ENCODE measurements at places on chromosomes 1 and 21.

- no peak for DNase-seq
Observed at GRCh38 chr1:8493916-8494540, 176.1 kb downstream of the SLC45A1 start.

DNA sequence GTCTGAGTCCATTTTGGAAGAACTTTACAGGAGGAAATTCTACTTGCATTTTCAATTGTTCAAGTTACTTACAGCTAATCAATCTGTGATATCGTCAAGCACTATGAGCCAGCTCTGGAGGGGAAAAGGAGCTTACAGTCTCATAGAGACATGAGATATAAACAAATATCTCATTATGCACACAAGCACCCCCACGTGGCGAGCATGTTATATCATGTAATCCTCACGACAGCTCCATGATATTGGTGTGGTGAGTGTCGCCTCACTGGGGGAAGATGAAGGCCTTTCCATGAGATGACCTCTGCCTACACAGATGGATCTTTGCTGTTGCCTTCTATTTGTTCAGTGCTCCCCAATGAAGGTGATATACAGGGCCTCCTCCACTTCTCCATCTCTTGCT lies 34.6 kb downstream of the TNR start:
- DNase-seq = no peak

- DNase-seq = no peak
Observed at GRCh38 chr1:172613294-172613693, 45.6 kb upstream of the FASLG start.

DNA sequence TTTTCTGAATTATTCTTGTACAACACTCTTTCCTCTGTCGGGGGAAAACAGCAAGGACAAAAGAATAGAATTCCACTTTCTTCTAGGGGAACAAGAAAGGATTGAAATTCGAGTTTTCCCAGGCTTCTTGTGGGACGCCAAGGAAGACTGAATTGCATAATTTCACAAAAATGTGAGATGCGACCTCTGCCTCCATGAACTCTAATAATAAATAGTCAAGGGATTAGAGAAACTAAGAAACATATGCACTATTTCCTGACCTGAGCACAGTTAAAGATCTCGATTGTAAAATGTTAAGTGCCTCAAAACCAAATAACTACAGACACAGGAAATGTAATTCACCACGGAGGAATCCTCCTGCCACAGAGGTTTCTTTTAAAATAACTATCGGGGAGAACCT lies 117.3 kb upstream of the MARK1 start:
- no peak for DNase-seq

GRCh38 chr1:8653878-8654277 lies 163.6 kb downstream of the RERE start:
- no peak for DNase-seq

GRCh38 chr1:201042779-201043461 lies 19.4 kb upstream of the KIF21B start:
- peak; percentile 24 for DNase-seq

DNA sequence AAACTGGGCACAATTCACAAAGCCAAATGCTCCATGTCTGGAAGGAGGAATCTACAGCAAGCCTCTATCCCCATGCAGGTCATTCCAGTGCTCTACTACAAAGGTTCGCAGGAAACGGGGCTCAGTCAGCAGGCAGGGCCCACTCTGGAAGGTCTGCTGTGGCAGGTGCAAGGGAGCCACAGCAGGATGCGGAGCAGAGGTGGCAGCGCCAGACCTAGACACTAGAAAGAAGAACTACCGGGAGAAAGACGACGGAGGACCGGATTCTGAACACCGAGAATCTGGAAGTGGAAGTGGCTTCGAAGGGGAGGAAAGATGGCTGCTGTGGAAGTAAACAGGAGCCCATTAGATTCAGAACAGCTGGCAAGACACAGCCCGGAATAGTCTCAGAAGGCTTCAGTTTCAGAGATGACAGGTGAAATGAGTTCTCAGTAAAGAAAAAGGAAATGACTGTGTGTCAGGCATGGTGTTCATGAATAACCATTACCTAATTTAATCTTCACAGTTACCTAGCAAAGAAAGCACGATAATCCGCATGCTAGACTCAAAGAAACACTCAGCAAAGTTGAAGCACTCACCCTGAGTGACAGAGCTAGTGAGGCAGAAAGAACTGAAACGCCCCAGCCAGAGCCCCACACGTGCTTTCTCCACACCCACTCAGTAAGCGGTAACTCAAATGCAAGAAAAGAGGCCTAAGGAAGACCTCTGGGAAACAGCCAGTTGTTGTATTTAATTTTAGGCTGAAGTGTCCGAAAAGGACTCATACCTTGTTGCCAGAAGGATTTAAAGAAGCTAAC lies 21.4 kb downstream of the SETD4 start:
- no peak for DNase-seq

- DNase-seq = no peak
Observed at GRCh38 chr1:51313961-51314777, 16.2 kb downstream of the TTC39A start.

- no peak for DNase-seq
Observed at GRCh38 chr1:59272507-59272906, 24.4 kb upstream of the FGGY start.

DNA sequence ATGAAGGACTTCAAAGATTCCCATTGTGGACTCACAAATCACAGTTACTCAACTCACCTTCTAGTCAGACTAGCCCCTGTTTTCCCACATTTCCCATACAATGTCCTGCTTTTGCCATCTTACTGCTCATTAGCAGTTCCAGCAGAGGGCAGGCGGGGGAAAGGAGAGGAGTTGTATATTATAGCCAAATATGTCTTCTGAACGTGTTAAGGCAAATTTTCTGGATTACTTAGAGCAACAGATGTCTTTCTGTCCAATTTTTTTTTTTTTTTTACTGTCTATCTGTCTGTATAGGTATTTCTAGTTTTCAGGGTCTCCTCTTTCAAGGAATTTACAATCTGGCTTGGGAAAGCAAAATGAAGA lies 29.9 kb upstream of the DDAH1 start:
- DNase-seq = no peak

DNA sequence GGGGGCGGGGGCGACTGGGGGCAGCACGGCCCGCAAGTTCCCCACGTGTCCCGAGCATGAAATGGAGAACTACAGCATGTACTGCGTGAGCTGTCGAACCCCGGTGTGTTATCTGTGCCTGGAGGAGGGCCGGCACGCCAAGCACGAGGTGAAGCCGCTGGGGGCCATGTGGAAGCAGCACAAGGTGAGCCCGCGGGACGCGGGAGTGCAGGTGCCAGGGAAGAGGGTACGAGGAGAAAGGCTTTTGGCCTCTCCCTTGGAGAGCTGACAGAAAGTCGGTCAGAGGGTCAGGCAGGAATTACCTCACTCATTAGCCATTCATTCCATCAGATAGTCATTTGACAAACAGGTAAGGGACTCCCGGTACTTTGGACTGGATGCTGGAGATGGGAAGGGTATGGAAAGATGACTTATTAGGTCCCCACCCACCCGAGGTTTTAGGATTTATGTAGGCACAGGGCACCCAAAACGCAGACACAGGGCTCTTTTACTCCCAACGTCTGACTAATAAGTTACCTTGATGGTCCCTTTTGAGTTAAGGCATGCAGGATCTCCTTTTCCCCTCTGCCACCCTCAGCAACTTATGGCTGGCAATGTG lies 2.1 kb downstream of the TRIM67 start:
- DNase-seq = no peak

DNA sequence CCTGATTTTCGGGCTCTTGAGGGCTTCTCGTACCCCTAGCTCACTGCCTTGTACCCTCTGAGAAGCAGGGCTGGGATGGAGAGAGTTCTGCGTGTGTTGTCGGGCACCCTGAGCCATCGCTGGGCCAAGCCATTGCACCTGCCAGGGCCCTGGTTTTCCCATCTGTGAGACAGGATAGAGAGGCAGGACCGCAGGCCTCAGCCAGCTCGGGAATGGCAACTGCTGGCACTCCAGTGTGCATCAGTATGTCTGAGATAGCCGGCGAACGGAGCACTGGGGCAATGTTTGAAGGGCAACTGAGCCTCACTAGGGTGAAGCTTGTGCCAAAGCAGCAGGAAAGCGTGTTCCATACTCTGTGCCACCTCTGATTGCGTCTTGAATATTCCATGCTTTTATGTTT lies 66.9 kb downstream of the TENT5C start:
- DNase-seq = no peak

- DNase-seq = no peak
Observed at GRCh38 chr1:166603296-166603695, 236.0 kb upstream of the POGK start.

- no peak for DNase-seq
Observed at GRCh38 chr1:91803123-91803522, 82.8 kb downstream of the TGFBR3 start.

GRCh38 chr1:216632980-216633379 lies 90.2 kb downstream of the ESRRG start:
- DNase-seq = no peak

DNA sequence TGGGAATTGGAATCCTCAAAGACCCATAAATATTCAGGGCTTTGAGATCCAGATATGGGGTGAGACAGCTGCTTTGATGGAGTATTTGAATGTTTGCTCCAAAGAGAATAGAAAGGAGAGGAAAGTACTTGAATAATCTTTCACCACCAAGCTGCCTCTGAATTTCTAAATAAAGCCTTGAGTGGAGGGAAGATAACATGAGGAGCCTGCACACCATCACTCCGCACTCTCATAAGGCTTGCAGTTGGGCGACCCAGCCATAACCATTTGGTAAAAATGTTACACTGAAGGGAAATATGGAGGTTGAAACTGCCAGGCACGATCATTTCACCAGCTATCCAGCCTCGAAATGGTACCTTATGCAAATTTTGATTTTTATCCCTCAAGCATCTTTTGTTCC lies 38.4 kb downstream of the VCAM1 start:
- DNase-seq = no peak

DNA sequence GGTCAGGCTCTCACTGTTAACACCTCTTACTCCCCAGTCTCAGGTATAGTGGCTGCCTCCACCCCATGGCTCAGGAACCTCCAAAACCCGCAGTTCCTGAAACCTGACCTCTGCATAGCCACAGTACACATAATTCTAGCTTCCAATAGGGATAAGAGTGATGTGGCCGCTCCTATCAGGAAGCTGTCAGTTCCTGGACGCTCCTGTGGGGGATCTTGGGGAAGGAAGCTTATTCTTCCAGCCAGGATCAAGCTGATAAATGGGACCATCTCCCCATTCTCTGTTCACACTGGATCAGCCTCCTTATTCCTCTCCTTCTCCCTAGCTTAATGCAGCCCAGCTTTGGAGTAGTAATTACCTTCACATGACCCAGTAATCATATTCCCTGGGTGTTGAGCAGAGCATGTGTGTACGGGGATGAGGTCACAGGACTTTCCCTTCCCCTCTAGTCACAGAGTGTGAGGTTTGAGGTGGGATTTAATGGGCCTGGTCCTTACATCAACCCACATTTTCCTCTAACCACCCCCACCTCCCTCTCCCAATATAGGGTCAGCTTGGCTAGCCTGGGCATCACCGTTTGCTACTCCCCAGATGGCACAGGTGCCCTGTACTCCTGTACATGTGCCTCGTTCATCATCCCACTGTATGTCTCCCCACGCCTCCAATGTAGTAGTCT lies 7.0 kb upstream of the POU3F1 start:
- no peak for DNase-seq

DNA sequence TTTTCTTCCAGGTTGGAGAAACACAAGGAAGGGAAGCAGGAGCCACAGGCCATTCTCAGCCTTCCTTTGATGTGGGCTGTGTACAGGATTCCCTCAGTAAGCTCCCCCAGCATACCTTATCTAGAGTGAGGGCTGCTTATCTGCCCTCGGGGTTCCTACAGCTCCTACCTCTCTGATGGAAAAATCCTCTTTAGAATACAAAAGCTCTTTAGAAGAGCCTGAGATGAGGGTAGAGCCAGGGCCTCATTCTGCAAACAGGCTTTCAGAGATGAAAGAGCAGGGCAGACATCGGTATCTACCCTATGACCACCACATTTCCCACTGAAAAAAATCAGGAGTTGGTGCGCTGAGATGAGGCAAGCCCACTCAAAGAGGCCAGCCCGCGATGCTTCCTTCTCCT lies 85.1 kb downstream of the PLPP3 start:
- no peak for DNase-seq

DNA sequence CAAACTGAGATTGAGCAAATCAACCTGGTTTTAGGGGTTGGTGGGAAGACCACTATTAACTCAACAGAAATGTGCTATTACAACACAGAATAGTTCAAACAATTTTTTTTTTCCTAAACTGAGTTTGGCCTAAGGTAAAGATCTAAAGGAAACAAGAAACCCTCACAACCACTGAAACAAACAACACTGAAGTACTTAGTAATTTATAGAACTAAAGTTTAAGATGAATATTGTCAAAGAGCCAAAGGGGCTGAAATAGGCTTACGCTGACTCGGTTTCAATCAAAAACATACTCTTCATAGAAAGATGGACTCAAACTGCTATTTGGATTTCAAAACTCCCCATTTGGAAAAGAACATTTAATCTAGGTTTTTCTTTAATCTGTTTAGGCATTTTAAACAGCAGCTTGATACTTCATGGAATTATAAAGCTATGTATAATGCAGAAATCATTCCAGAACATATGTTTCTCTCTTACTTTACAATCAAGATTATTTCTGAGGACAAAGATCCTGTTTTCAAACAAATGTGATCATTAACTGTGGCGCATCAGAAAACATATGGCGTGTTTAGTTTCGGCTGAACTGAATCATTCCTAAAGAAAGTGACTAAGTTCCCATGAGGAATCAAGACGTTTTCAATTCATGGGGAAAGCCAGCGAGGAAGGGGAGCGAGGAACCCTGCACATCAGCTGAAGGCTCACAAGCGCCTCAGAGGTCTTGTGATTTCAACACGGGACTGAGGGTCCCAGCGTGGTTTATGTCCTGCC lies 62.7 kb downstream of the SYT6 start:
- no peak for DNase-seq

GRCh38 chr1:82752046-82752445 lies 951.3 kb downstream of the ADGRL2 start:
- DNase-seq = no peak

DNA sequence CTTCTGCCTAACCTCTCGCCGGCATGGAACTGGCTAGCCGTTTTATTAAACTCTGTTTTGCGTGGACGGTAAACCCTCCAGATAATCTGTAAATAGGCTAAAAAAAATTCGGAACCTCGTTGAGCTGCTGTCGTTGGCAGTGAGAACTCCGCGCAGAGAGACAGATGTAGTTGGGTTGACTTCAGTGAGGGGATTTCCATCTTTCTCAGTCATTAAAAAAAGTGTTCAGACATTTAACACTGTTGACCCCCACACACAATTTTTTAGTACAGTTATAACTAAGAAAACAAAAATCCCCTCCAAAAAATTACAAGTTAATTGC lies 464 bp downstream of the PARK7 start:
- no peak for DNase-seq

- DNase-seq = no peak
Observed at GRCh38 chr1:234725177-234726132, 115.5 kb upstream of the IRF2BP2 start.

GRCh38 chr1:214271174-214271858 lies 9.6 kb upstream of the SMYD2 start:
- DNase-seq = peak; percentile 29

DNA sequence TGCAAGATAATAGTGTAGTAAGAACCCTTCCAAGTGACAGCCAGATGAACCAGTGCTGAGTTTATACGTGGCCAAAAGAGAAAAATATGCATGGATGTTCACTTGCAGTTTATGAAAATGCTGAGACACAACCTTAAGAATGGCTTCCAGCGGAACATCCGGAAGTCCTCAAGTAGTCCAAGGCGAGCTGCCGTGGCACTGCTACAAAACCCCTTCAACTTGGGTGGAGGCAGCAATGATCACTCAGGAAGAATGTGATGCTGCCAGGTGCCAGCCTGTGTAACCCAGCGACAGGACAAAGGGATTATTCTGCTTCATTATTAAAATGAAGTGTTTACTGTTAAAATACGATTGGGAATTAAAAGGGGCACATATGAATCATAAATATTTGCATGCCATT lies 179.6 kb downstream of the RUNX1 start:
- DNase-seq = no peak

GRCh38 chr1:31765041-31765467 lies 914 bp upstream of the ADGRB2 start:
- DNase-seq = no peak

Data from NK-92 treated with Interleukin-12 subunit alpha and Interleukin-12 subunit beta, amount 100 ng/mL, for 24 hours (cell line).